ENCODE measurements at places on chromosomes 5 and 9.

DNA sequence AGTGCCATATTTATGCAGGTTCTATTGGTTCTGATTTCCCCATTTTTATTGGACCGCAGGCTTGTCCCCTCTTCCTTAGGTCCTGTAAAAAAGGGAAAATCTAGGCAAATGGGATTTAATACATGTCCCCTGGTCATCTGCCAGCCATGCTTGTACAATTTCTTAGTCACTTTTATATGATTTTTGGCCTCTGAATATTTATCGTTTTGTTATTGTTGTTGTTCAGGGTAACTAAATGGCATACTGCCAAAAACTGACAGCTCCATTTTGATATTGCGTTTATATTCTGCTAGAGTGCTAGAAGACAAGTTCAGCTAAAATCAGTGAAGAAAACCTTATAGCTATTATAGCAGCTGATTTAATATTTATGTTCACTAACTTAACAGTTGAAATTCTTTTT, 770.2 kb upstream of the FAM174A start:
- DNase-seq: no peak

GRCh38 chr5:165460911-165461310, 1955.5 kb downstream of the MAT2B start:
- DNase-seq: no peak

DNA sequence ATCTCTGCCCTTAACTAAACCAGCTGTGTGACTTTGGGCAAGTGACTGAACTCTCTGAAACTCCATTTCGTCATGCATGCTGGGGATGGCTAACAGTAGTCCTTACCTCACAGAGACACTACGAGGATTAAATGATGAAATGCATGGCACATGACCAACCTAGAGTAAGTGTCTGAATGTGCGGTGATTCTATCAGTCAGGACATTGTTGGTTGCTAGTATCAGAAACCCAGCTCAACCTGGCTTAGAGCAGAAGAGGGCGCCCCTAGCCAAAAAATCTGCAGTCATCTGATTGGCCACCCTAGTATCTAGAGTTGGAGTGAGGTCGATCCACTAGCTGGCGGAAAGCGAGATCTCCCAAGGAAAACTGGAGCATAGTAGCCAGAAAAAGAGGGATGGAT, 25.2 kb downstream of the NEURL1B start:
- no peak for DNase-seq

DNA sequence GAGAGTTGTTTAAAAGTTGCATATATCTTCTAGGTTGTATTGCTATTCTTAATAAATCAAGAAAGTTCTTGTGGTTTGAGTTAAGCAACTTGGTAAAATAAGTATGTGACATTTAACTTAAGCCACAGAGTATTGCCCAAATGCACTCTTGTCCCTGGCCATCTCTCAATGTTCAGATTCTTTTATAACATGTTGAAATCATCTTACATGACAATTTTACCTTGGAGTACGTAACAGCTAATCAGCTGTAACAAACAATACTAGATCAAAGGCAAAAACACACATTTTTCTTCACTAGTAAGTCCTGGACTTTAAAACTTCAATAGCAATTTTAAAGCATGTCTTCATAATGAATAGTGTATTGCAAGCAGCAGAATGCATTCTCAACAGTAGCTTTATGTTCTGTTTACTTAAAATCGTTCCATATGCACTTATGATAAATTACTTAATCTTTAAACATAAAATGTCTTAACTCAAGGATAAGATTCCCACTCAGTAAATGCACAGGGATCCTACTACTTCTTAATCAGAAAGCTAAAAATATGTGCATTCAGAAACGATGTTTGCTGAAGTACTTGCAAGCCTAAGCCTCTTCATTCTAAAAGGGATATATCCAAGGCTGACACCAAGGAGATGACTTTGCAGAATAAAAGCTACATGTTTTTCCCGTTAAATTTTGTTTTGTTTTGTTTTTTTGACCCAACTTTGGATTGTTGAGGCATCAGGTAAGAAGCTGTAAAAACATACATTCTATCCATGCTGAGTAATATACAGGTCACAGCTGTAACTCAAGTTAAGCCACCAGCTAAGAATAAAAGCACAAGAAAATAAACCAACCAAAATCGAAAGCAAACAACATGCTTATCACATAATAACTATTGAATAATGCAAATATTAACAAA, 86.1 kb upstream of the NFIB start:
- no peak for DNase-seq

All from stimulated activated naive CD4-positive, alpha-beta T cell treated with Interleukin-2 at 50 U/mL for 16 hours (primary cell).